ENCODE measurements at places on chromosomes 16 and 17.

GRCh38 chr16:76204249-76204648 is 73.0 kb upstream of the CNTNAP4 start:
- DNase-seq = no peak

DNA sequence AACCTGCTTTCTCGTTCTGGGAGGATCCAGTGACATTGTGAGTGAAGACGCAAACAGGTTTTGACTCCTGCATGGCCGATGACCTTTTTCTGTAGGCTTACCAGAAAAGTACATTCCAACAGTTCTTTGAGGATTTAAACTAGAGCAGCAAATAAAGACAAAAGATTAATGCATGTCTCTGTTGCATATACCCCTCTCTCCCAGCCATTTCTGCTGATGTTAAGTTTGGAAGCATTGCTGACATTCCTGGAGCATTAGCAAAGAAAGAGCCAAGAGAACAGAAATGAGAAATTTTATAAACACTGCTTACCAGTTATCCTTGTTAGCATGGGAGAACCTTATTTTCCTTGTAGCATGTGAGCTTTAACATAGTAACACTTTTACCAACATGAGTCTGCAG is 49.3 kb downstream of the SIAH1 start:
- DNase-seq = no peak

DNA sequence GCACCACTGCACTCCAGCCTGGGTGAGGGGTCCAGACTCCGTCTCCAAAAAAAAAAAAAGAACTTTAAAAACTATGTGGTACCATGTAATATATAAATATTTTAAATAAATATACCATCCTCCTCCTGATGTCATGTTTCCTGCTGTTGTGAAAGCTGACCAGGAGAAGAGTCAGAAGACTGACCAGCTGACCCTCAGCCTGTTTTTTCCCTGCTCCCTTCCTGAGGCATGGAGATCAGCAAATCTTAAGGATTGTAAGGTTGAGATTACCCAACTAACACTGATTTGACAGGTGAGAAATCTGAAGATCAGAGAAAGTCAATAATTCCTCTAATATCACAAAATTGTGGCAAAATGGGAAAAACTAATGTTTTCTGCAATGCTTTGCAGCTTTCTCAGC is 18.1 kb downstream of the NCOR1 start:
- no peak for DNase-seq

DNA sequence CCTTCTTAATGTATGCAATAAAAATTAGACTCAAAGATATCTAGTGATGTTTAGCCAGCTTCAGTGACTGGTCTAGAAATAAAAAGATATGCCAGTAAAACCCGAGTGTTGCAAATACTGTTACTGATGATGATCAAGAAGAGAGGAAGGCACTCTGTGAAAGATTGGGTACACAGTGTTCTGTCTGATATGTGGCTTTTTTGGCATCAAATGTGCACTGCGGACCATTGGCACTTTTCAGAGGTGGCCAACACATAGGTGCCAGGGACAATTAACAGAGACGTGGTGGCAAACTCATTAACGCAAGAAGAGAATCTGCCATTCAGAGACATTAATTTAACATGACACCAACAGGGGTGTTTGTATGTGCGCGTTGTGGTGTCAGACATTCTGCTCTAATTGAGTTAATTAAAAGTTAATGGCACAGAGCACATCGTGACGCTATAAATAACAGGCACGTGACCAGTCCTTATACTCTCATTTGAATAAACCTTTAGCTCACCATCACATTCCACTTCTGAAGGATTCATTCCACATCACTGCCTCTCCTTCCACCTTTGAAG is 549.3 kb upstream of the HSBP1 start:
- no peak for DNase-seq

DNA sequence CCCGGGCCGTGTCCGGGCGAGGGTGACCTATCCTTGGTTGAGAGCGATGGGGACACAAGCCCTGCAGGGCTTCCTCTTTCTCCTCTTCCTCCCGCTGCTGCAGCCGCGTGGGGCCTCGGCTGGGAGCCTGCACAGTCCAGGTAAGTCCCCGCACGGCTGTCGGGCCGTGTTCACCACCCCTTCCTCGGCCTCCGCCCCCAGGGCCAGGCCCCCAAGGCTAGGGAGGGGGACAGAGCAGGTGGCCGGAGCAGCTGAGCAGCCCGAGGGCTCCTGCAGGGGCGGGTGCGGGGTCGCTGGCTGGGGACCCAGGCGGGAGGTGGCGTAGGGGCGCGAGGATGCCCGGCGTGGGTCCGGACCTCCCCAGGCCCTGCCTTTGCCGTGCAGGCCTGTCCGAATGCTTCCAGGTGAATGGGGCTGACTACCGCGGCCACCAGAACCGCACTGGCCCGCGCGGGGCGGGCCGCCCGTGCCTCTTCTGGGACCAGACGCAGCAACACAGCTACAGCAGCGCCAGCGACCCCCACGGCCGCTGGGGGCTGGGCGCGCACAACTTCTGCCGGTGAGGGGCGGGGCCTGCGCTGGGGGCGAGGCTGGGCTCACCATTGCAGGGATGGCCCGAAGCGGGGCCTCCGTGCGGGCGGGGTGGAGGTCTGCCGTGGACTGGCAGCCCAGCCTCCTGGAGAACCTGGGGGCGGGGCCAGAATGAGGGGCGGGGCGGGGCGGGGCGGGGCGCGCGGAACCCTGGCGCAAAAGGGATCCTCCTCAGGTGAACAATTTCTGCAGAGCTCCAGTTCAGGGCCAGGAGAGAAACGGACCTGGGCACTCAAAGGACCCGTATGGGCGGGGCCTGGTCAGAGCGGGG is 631 bp downstream of the KREMEN2 start:
- peak; percentile 72 for DNase-seq

DNA sequence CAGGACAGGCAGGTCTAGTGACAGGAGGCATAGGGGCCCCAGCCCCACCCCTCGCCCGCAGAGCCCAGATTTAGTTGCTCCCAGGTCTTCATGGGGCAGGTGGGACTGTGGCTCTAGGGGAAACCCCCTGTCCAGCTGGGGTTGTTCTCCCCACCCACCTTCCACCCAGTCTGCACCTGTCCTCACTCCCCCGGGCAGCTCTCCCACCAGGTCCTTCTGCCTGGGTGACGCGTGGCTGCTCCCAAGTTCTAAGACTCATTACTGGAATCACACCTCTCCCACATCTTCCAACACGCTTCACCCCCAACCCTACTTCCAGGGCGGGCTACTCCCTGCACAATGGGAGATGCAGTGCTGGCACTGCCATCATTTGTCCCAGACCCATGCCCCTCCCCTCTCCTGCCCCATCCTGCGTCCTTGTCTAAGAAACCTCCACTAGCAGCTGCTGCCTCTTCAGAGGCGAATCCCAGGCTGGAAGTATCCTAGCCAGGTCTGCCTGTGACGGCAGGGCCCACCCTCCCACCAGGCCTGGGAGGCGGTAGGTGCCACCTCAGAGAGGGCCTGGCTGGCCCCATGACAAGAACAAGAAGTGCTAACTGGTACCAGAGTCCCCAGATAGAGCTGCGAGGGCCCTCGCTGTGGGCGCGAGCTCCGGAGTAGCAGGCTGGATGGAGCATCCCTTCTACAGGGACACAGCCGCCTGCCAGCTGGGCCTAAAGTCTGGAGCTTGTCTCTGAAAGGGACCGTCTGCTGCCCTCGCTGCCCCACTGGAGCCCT is 22.8 kb downstream of the GRIN2C start:
- DNase-seq = no peak

GRCh38 chr16:85253084-85253941 is 141.0 kb upstream of the CIBAR2 start:
- DNase-seq = peak; percentile 38

GRCh38 chr17:55295411-55296170 is 30.8 kb downstream of the HLF start:
- peak; percentile 41 for DNase-seq

DNA sequence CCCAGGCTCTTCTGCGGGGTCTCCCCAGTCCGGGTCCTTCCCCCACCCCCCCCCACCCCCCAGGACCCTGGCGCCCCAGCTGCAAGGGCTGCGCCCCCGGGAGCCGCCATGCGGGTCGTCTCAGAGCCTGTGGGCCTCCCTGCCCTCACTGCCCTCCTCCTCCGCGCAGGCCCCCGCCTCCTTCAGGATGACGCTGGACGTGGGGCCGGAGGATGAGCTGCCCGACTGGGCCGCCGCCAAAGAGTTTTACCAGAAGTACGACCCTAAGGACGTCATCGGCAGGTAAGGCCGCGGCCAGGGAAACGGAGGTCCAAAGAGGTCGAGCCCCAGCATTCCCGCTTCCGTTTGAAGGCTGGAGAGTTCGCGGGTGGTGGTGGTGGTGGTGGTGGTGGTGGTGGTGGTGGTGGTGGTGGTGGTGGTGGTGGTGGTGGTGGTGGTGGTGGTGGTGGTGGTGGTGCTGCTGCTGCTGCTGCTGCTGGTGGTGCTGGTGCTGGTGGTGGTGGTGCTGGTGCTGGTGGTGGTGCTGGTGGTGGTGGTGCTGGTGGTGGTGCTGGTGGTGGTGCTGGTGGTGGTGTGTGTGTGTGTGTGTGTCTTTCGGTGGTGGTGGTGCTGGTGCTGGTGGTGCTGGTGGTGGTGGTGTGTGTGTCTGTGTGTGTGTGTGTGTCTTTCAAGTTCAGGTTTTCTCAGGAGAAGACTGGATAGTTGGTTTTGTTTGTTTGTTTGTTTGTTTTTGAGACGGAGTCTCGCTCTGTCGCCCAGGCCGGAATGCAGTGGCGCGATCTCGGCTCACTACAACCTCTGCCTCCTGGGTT is 615 bp downstream of the PHKG2 start:
- DNase-seq = peak; percentile 27

DNA sequence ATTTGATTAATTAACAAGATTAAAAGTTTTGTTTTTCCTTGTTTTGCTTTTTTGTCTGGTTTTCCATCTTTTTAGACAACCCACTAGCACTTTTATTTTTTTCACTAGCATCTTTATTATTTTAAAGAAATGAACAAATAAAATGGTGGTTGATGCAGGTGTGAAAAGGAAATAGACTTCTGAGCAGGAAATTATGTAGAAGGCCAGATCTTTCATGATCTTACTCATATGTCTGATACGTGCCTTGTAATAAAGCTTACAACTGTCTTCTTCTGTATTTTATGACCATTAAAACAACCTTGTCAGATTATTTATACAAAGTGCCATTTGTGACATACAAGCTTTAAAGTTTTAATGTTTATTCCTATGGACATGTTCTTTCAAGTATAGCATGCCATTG is 6.3 kb downstream of the SLFN12L start:
- no peak for DNase-seq

DNA sequence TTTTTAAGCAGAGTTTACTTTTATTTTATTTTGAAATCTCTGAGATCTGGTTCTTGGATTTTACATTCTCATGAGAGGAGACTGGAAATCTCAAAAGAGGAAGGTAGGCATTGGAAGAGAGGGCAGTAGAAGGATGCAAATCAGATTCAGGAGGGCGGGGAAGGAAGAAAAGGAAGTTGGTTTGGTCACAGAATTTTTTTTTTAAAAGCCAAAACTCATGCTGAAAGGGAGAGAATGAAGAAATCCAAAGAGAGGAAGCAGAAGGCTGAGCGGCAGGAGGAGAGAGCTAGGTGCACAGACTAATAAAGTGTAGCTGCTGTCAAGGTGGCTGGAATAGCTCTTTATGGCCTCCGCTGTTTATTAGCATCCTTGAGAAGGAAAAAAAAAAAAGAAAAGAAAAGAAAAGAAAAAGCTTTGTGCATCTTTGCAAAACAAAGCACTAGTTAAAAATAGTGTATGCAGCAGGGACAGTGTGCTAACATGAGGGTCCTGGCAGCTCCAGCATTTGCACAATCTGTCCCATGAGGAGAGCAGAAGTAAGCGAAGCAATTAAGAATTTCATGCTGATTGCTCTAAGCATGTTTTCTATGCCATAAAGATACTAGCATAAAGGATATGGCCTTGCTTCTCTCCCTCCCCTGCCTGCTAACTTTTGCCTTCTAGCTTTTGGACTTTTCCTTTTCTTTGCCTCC is 194.2 kb downstream of the ZFHX3 start:
- no peak for DNase-seq

GRCh38 chr16:86922311-86922710 is 344.0 kb downstream of the FOXL1 start:
- DNase-seq = no peak

GRCh38 chr16:72112452-72112792 is 18.8 kb downstream of the DHX38 start:
- no peak for DNase-seq

- no peak for DNase-seq
Observed at GRCh38 chr17:17877529-17878358, 41.0 kb upstream of the SREBF1 start.

- DNase-seq = no peak
Observed at GRCh38 chr17:4090898-4091297, 51.9 kb downstream of the ZZEF1 start.

GRCh38 chr16:53881371-53881770 is 177.4 kb downstream of the FTO start:
- no peak for DNase-seq

- no peak for DNase-seq
Observed at GRCh38 chr17:79936641-79937381, 97.6 kb upstream of the CBX4 start.

DNA sequence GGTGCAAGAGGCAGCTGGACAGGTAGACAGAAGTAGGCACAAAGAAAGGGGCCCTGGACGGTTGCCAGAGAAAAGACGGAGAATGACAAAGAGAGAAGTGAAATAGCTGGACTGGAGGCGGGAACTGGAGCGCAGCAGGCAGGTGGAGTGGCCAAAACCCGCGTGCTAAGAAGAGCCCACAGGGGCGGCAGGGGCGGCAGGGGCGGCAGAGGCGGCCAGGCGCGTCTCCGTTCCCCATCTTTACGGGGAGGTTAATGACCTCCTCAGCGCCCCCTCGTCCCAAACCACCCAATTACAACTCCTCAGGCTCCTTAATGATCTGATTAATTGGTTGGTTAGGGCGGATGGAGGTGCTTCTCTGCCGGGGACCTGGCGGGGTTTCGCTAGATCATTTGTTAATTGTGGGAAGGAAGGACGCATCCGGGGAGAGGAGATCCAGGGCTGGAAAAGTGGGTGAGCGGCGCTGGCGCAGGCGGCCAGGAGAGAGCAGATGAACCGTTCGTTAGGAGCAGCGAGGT is 15.4 kb upstream of the HOXB9 start:
- DNase-seq = no peak

DNA sequence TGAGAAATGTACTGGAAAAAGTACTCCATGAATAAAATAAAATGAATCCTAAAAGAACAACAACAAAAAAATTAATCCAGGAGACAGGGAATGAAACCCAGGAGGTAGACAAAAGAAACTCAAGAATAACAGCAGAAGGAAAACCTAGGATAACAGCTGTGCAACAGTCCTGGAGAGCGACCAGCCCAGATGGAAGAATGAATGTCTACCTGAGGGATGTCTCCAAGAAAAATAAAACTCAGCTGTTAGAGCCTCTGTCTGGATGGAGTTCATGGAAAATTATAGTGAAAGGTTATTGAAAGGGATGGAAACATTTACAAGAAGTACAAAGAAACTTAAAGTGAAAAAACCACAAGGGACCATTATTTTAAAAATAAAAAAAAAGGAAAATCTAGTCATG is 135.8 kb upstream of the CA10 start:
- DNase-seq = no peak

Data from T-helper 2 cell treated with Interferon-gamma antibody and Interleukin-4, amounts not matched to agents 5 μg/mL and 100 μg/mL, for 36 hours (primary cell).